Effector CD4-positive, alpha-beta T cell (primary cell): ENCODE measurements at places on chromosomes 5 and 9.

DNA sequence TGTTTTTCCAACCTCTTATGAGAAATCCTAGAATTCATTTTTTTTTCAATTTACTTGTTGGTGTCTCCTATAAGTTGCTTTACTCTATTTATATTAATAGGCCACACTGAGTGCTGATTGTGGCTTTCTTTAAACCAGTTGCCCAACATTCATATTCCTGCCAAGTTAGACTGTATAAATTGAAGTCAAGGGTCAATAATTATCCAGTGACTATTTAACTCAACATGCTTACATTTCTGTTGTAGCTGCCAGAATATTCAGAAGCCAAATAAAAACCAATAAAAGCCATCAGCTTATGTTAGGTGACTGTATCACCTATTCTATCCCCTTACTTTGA, 169.0 kb downstream of the PTPRD start:
- no peak for DNase-seq

- no peak for DNase-seq
These were observed 73.7 kb downstream of the TENT4A start for GRCh38 chr5:6786786-6787495.

DNA sequence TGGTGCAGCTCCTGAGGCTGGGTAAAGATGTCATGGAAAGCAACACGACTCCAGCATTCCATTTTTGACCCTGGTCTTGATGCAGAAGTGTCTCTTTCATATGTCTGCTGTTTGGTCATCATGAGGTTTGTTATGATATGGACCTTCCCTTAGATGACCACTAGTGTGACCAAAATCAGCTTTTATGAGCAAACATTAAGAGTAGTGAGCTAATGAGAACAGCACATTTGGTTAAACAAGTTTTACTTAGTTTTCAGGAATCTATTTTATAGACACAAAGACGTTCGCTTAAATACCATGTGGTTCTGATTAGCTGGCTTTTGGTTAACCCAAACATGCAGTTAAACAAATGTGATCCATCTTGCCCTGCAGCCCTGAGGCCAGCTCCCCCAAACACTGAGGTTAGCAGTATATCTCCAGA, 56.7 kb upstream of the ACTBL2 start:
- DNase-seq: no peak

- no peak for DNase-seq
These were observed 498.2 kb downstream of the CDH12 start for GRCh38 chr5:22354956-22355355.

DNA sequence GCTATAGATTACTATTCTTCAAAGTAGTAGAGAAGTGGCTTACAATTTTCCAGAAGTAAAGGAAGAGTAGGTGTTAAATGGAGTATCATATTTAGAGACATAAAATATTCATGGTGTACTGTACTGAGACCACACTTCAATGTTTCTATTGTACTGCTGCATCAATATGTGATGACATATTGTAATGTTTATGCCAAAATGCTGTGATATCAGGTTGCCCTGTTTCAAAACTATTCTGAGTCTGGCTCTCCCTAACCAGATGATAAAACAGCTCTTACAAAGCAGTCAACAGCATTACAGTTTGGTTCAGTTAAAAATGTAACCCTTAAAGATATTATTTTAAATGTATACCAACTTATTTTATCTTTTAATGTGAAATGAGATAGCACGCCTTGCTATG, 30.8 kb upstream of the ACOT12 start:
- DNase-seq: no peak

GRCh38 chr5:103674739-103675138, 112.2 kb upstream of the NUDT12 start:
- DNase-seq: no peak

DNA sequence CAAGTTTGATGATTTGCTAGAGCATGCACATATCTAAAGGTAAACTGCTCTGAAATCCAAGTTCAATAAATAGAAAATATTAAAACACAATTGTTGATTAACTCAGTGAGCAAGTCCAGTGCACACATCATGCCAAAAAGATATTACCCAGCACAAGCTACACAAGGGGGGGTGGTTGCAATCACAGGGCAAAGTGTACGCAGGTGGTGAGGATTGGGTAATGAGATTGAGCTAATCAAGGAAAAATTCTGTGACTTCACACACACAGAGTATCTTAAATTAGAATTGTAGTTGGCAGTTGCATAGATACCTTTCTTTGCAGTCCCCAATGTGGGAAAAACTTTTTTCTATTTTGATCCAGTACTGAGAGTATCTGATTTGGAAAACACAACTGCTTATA, 156.1 kb upstream of the NTRK2 start:
- no peak for DNase-seq

- DNase-seq: no peak
These were observed 20.7 kb downstream of the PLK2 start for GRCh38 chr5:58439094-58439644.

- DNase-seq: no peak
These were observed 106.4 kb downstream of the CDK5RAP2 start for GRCh38 chr9:120473608-120474007.

DNA sequence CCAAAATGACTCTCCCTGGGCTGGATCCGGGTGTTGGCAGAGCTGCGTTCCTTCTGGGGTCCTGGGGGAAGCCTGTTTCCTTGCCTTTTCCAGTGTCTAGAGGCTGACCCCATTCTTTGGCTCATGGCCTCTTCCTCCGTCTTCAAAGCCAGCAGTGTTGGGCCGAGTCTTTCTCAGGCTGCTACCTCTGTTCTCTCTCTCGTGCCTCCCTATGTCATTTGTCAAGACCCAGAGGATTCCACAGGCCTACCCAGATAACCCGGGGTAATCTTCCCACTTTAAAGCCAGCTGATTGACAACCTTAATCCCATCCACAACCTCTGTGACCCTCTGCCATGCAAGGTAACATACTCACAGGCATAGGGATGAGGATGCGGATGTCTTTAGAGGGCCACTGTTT, 55.0 kb upstream of the KCNMB1 start:
- no peak for DNase-seq

DNA sequence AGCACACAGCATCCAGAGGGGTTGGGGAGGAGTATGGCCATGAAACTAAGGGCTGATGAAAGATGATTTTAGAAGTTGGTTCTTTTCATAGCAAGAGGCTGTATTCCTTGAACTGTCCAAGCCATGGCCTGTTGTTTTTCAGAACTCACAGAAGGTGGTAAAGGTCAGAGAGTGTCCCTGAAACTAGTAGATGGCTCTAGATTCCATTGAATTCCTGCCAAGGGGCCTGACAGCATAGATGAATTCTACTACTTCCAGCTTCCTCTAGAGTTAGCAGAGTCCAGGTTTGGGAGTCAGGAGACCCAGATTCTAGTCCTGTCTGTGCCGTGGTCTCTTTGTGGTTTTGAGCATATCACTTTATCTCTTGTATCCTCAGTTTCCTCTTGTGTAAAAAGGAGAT, 101.6 kb downstream of the GRIA1 start:
- DNase-seq: no peak

DNA sequence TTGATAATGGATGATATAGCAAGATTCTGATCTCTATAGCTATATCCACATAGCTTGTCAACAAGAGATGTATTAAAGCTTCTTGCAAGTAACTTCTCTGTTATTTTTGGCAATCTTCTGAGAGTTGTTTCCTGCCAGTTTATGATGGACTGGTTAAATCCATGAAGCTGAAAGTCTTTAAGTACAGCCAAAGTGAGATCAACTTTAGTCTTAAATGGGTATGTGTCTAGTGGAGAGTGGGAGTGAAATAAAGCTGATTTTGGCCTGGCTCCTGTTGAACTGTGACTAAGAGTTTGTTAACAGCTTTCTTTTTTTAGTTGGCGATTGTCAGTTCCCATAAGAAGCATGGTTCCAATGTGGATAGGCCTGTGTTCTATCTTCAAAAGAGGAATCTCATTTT, 350.9 kb upstream of the PCSK5 start:
- DNase-seq: no peak

DNA sequence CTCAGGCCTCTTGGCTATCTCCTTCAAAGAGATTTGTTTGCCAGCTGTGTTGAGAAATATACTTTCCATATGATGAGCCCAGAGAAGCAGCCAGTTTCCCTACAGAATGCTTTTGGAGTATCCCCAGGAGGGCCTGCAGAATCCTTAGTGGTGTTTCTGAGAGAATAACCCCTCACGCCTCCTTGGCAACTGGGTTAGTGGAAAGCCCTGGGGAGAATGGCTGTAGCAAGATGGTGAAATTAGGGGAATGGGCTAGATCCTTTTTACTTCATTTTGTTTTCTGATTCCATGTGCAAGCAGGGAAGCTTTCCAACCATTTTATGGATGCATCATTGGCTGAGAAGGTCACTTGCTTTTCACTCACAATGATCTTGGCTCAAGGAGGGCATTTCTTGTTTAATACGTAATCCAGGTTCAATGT, 364.6 kb downstream of the DMRT2 start:
- DNase-seq: no peak

- no peak for DNase-seq
These were observed 423.0 kb downstream of the DIRAS2 start for GRCh38 chr9:90219548-90220118.

DNA sequence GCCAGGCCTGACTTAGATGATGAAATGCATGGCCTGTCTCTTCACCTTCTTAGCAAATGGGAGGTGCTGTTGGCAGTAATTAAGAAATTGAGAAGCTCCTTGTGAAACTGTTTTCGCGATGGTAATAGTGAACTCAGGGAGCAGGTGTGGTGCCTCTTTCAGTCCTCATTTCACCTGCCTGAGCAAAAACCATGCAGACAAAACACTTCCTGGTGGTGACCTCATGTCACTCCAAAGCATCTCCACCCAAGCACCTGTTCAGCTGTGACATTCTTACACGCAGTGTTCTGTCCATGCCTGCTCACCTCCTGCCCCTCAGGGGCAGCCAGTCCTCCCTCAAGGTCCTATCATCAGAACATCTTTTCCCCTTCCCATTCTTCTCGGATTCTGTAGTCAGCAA, 146.5 kb downstream of the CD180 start:
- DNase-seq: no peak

DNA sequence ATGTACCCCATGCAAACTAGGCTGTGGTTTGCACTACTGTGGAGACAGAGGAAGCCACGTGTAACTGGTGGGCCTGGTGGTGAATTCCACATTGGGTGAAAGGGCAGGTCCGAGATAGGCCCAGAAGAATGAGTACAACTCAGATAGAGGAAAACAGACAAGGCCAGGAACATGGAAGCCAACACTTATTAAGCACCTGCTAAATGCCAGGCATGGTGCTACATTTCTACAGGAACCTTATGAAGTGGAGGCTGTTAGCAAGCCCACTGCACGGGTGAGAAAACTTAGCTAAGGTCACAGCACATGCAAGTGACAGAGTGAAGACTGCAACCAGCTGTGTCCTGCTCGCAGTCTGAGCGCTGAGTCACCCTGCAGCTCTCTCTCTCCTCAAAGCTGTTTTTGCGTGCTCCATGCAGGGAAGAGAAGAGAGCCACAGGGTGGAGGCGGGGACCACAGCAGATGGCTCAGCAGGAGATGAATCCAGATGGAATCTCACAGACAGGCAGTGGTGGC, 65.5 kb upstream of the SPTLC1 start:
- DNase-seq: no peak

DNA sequence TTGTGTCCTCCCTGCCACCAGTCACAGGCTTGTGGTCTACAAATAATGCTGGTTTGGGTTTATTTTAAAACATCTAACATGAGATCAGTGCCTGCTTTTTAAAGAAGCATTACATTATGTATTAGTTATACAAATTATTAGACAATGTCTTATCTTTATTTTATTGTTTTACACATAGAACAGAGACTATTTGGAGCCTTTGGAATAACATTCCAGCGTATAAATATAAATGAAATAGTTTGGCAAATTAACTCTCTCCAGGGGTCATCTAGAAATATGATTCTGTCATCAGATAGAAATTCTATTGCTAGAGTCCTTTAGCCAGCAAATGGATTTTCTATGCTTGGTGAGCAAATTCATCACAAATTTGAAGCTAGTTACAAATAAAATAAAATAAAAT, 22.4 kb downstream of the MAP1B start:
- DNase-seq: no peak

DNA sequence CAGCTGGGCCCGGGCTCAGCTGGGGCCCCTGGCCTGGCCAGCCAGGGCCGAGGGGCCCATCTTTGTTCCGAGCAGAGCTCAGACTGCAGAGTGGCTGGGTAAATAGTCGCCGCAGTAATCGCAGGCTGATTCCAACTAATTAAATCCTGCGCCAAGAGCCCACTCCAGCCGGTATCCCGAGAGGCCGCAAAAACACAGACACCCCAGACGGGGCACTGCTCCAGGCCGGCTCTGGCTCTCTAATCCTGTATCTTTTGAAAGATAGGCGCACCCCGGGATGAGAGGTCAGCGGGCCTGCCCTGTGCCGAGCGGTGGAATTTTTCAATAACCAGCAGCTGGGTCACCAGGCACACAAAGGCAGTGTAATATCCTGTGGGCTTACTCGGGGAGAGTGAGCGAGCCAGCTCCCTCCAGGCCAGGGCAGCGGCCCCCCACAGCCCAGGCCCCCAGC, 57.7 kb downstream of the LMX1B start:
- no peak for DNase-seq

DNA sequence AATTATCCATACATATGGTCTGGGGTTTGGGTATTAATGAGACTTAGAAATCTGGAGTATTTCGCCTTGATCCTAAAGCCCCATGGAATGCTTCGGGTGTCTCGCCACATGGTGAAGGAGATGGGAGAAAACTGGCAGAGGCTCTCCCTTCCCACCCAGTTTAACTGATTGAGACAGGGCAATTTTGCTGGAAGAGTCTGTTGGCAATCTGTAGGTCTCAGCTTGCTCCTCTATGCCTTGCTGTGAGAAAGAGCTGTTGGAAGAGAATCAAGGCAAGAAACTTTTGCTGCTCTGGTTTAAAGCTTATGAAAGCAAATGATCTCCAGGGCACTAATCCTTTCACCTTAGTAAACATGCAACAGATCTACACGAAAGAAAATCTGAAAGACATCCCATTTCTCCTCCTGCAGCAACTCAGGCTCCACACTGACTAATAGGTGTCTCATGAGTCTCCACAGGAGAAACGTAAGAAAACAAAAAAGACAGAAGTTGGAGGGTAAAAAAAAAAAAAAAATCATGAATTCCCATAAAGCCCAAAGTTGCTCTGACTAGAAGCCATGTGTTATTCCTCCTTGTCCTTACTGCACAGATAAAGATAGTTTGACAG, 369.9 kb downstream of the EFNA5 start:
- no peak for DNase-seq

DNA sequence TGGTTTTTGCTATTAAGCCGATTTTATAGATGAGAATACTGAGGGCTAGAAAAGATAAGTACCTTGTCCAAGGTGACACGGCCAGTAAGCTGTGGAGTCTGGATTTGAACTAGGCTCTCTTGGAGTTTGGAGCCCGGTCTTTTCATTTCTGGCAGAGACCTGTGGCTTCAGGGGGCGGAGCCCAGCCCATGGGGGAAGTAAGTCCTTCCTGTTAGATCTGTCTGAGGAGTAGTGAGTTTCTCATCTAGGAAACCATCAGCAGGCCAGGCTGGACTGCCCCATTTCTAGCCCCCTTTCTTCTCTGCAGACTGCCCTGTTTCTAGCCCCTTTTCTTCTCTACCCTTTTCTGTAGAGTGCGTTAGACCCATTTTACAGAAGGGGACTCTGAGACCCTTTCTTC, 521 bp upstream of the PTGS1 start:
- DNase-seq: no peak

- DNase-seq: no peak
These were observed 69.0 kb downstream of the TRIO start for GRCh38 chr5:14211818-14212803.

- DNase-seq: no peak
These were observed 55.9 kb upstream of the IL12B start for GRCh38 chr5:159386028-159386711.
